HFFc6 (cell line): ENCODE measurements at places on chromosomes 12 and 14. TPM values are rescaled to one million over a fixed set of nuclear protein-coding genes. Genes with fewer than 3 reads are reported as not detected.

DNA sequence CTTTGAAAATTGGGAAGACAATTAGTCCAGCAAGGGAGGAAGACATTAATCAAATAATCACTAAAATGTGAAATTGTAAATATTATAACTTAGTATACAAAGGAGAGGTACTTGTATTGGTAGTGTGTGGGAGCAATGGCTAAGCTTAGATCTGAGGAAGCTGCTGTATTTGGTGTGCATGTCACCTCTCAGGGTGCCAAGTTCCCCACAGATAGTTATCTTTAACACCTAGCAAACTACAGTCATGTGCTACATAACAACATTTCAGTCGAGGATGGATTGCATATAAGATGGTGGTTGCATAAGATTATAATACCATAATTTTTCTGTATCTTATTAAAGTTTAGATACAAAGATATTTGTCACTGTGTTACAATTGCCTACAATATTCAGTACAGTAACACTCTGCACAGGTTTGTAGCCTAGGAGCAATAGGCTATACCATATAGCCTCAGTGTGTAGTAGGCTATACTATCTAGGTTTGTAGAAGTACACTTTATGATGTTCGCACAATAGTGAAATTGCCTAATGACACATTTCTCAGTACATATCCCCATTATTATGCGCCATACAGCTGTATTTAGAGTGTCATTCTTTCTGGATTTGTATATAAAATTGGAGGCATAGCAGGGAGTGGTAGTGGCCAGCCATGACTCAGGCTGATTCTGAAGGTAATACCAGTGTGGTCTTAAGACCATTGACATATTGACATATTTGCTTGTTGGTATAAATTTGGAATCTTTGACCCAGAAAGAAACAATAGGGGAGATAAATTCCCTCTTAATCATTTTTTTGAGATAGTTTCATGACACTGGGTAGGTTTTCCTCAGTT, 55.8 kb downstream of the RAD51B start:
- H3K27me3 ChIP-seq: no peaks in the 10 kb centered on the region
- no peaks in the 10 kb centered on the region for H3K4me1 ChIP-seq
- H3K4me3 ChIP-seq: no peak overlapping the region
- no peak for DNase-seq

DNA sequence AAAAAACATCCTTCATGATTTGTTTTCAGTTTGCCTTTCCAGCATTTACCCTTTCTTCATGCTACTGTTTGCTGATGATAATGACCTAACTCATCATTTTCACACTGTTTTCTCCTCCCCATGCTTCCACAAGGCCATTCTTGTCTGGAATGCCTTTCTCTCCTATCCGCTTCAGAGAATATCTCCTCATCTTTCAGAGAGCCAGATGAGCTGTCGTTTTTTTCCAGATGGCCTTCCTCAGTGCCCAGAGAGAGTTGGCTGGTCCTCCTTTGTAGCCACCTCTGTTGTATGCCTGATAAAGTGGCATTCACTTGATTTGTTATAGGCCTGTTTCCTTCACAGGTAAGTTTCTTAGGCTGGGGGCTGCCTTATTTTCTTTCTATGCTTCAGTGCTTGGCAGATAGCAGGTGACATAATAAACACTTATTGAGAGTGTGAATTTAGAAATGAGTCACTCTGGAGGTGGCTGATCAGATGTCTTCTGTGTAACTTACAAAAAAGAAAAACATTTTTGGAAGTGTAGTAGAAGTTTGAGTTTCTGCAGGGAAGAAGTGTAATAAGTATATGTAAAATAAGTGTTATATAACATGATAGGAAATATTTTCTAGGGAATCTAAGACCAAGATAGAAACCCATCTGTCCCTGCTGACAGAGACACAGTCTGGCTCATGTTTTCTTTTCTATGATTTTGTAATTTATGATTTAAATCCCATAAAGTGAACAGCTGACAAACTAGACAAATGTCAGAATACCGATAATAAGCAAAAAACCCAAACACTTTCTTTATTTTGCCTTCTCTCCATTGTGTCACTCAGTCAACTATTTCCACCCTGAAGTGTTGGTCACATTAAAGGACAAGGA, 174.5 kb downstream of the DACT1 start:
- no peak overlapping the region for H3K27ac ChIP-seq
- H3K27me3 ChIP-seq: no peaks in the 10 kb centered on the region; the same call in 1 of the 2 replicates
- no peak overlapping the region for H3K4me3 ChIP-seq
- peaks cover 28% of the 10 kb centered on the region for H3K4me1 ChIP-seq
- no peaks in the 10 kb centered on the region for H3K36me3 ChIP-seq

DNA sequence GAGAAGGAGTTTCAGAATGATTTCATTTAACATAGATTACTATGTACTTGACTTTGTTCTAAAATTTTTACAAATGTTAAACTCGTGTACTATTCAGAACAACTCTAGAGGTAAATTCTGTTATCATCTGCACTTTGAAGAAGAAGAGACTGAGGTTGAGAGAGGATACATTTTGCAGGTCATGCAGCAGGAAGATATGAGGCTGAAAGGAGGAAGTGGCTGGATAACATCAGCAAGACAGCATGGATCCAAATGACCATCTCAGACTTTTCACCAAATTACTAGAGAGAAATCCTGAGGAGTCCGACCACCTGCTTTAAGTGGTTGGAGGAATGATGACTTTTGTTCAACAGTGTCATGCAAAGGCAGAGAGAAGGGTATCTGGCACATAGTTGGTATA, 84.9 kb downstream of the ASCL4 start:
- no peak overlapping the region for H3K4me3 ChIP-seq
- no peak for DNase-seq
- H3K36me3 ChIP-seq: no peaks in the 10 kb centered on the region

RASSF9 gene
- 0.05 TPM in 2 of 3 replicates, not detected in the other for total RNA-seq

LAG3 gene
- 0.15 to 0.36 TPM (median 0.31 TPM) in 3 replicates for total RNA-seq
